ENCODE measurements at places on chromosomes 7 and 10.

GRCh38 chr10:24215196-24215595, 6.3 kb downstream of the KIAA1217 start:
- DNase-seq = no peak

GRCh38 chr7:1400371-1400770, 58.9 kb downstream of the MICALL2 start:
- no peak for DNase-seq

DNA sequence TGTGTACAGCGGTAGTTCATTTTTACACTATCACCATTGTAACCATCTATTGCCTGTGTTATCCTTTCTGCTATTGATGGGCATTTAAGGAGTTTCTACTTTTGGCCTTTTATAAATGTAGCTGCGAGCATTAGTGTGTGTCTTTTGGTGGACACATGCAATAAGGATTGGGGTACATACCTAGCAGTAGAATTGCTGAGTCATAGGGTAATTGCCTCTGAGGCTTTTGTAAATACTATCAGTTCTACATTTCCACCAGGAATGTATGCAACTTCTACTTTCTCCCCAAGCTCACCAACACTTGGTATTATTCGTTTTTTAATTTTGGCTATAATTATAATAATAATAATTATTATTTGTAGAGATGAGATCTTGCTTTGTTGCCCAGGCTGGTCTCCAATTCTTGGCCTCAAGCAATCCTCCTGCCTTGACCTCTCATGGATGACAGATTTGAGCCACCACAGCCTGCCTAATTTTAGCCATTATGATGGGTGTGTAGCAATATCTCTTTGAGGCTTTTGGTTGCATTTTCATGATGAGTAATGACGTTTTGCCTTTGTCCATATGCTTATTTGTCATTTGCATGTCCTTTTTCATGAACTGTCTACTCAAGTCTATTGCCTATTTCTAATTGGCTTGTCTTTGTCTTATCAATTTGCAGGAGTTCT, 277.0 kb downstream of the ACTR3B start:
- no peak for DNase-seq

DNA sequence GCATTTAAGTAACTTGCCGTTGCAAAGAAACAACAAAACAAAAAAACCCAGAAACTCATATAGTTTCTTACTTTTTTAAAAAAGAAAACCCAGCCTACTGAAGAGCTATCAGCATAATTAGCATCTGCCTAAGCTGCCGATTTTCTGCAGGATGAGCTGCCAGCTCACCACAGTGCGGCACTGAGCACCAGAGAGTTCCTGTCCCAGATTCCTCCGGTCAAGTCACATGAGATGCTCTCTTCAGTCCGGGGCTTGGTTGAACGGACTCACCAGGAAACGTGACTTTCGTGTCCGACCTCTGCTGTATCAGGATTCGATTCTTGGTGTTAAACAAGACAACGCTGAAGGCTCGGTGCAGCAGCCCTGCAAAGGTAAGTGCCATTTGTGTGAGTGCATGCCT, 3.2 kb downstream of the IDI2 start:
- no peak for DNase-seq

DNA sequence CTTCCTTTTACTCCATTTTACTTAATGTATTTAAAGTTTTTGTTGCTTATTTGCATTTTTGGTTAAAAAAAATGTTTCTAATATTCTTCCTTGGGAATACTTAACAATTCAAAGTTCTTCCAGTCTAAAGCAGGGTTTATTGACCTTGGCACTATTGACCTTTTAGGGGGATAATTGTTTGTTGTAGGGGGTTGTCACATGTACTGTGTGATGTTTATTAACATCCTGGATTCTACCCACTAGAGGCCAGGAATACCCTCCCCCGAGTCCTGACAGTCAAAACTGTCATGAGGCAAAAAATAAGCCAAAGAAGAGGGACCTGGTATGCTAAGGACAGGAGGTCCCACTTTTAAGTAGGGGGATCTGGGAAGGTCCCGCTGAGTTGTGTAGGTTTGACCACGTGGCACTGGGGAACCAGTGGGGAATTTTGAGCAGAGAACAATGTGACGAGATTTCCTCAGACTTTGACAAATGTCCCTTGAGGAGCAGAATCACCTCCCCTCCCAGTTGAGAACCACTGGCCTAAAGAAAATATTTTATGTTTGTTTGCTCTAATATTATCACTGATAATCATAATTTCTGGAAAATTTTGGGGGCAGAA, 178.3 kb upstream of the PRR15 start:
- DNase-seq = peak; percentile 39

GRCh38 chr7:47089461-47089860, 492.4 kb downstream of the TNS3 start:
- DNase-seq = no peak

- DNase-seq = no peak
Measured at GRCh38 chr7:132269718-132270117, 306.6 kb downstream of the PLXNA4 start.

DNA sequence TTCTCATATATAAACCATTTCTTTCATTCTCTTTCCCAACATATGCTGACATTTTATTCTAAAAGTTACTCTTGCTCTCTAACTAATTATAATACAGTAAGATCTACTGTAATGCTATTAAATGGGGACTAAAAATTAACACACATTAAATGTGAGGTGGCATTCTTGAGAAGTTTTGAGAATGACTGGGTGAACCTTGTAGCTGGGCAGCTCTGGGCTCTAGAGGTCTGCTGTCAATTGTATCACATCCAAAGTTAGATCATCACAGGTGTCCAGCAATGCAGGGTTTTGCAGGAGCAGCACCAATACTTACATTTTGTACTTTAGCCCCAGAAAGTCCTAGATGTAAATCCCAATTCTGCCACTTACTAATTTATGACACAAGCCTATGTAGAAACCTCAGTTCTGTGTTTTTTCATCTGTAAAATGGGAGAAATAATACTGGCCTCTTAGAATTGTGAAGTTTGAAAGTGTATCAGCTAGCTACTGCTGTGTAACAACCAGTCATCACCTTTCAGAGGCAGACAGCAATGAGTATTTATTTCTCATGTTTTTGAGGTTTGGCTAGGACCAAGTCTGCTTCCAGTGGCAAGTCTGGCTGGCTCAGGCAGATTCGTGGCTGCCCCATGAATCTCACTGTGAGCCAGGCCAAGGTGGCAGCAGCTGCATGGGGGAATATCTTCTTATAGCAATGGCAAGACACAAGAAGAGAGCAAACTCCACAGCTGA, 79.6 kb upstream of the EMX2 start:
- no peak for DNase-seq

DNA sequence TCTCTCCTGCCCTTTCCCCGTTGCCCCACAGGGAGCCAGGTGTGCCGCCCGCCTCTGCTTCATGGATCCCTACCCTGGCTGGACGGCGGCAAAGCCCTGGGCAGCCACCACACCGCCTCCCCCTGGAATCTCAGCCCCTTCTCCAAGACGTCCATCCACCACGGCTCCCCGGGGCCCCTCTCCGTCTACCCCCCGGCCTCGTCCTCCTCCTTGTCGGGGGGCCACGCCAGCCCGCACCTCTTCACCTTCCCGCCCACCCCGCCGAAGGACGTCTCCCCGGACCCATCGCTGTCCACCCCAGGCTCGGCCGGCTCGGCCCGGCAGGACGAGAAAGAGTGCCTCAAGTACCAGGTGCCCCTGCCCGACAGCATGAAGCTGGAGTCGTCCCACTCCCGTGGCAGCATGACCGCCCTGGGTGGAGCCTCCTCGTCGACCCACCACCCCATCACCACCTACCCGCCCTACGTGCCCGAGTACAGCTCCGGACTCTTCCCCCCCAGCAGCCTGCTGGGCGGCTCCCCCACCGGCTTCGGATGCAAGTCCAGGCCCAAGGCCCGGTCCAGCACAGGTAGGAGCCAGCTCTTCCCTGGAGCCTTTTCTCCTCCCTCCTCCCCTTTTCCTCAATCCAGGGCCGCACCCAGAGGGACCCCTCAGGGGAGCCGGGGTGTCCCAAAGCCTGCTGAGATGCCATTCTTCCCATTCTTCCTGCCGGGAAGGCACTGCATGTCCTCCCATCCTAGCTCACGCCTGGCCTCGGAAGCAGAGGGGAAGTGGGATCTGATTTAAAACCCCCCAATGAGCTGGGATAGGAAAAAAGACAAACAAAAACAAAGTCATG, 4.0 kb downstream of the GATA3 start:
- DNase-seq = no peak

DNA sequence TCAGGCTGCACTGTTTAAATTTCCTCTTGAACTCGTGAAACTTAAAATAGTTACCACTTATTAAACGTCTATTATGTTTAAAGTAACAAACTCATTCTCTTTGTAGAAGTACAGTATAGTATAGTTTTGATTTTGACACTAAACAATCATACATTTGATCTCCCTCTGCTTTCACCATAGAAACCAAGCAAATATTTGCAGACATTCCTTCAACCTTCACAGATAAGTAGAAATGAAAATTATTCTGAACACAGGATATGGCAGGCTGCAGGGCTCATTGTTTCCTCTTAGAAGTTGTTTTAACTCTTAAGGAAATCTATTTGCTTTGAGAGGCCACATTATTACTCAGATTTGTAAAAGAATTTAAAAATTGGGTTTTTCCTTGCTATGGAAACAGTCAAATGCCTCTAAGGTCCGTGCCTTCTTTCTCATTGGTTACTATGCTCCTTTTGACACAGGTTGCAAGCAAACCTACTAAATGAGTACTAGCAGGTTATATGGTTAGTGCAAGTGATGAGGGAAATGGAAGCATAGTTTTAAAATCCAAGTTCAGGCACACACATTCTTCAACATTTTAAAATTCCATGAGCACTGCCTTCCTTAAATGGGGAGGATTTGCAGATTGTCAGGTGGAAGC, 92.8 kb upstream of the FAM133B start:
- DNase-seq = no peak

GRCh38 chr10:124318076-124318475, 100.6 kb downstream of the OAT start:
- DNase-seq = no peak

- no peak for DNase-seq
Measured at GRCh38 chr7:2521952-2522591, 2.5 kb downstream of the LFNG start.

- no peak for DNase-seq
Measured at GRCh38 chr10:5424751-5425150, 12.4 kb downstream of the NET1 start.

DNA sequence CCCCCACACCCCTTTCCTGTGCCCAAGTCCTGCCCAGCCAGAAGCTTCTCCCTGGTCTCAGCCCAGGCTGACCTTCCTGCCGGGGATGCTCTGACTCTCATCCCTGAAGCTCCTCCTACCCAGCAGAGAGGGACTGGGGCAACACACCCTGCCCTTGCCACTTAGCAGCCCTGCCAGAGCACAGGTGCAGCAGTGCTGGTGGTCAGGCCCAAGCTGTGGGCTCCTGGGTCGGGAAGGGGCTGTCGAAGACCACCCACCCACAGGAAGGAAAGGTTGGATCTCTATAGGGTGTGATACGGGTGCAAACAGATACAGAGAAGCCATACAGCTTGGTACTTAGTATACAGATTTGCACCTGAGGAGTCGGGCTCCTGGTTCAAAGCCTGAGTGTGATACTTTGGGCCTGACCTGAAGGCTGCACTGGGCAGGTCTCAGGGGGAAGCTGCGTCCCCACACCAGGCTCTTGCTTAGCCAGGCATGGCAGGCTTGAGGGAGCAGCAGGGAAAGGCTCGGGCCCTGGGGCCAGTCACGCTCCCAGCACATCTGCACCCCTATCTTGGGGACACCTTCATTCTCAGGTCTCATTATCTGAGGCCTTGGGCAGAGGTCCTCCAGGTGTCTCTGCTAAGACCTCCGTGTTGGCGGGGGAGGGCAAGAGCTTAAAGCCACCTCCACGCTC, 47.3 kb downstream of the TCERG1L start:
- DNase-seq = no peak

DNA sequence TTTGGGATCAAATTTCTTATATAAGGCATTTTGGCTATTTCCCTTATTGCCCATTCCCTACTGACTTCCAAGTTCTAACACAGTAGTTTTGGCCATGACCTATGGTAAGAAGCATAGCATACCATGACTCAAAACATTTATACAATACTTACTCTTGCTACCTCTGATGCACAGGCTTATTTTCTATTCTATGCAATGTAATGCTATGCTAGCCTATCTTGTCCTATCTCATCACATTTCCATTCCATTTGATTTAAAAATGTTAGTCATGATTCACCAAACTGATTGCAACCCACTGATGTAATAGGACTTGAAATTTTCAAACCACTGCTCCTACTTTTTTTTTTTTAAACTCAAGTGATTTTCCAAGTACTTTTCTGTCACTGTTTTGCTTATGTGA, 658.5 kb downstream of the TYW1 start:
- DNase-seq = no peak

DNA sequence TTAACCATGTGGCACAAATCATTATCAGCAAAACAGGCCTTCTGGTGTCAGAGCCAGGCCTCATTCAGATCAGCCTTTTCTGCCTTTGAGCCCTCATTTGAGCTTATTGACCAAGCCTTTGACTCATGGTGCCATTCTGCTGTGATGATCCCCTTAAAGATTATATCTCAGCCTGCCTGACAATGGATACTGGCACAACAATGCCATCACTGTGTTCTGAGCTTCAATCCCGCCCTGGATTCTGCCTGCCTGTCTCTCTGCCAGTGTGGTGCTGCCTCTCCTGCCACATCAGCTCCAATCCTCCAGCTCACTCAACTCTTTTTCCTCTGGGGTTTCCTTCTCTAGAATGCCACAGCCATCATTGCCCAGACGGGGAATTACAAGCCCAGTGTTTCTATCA, 52.6 kb downstream of the SRI start:
- DNase-seq = no peak

DNA sequence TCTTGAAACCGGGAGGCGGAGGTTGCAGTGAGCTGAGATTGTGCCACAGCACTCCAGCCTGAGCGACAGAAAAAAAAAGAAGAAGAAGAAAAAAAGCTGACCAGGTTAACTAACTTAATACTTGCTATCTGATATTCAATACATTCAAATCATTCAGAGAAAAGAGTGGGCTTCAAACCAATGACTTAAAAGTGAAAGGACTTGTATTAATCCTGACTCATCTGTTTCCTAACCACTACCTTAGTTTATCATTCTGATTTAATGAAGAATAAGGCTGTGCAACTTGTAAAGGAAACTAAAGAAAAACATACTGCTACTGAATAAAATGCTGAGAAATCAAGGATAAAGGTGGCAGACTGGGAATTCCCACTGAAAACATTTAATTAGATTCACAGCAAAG, 128.4 kb downstream of the NRBF2 start:
- DNase-seq = no peak

DNA sequence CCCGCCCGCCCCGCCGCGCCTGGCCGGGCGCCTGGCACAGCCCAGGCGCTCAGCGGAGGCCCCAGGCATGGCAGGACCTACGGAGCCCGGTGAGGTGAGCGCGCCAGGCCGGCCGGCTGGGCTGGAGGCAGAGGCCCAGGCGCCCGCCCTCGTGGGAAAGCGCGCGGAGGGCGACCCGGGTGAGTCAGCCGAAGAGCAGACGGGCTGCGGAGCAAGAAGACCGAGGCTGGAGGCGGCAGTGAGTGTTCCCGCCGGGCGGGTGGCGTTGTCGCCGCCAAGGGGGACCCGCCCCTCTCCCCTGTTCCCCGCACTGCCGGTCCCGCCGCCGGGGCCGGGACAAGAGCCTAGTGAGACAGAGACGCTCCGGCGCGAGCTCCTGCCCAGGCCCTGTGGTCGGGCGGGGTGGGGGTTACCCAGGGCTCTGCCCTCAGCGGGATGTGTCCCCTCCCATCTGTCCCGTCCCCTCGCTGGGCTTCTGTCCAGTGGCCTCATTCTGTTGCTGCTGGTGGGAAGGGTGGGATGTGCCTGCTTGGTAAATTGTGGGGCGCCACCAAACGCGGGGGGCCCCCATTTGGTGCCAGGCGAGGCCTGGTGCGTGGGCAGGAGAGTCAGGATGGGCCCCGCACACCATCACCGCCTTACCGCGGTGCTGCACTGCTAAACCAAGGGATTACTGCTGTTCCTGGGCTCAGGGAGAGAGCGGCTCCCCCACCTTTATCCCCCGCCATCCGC, 17.0 kb upstream of the NODAL start:
- no peak for DNase-seq

Measured in esophagus muscularis mucosa (tissue), 4 donors.